Activated T-helper 9 cell treated with anti-CD3 and anti-CD28 coated beads, Interleukin-2, amount 50 U/mL, for 16 hours (primary cell): ENCODE measurements at places on chromosomes 1 and 21.

- no peak for DNase-seq
Observed at GRCh38 chr1:42721926-42722325, 18.1 kb downstream of the CLDN19 start.

DNA sequence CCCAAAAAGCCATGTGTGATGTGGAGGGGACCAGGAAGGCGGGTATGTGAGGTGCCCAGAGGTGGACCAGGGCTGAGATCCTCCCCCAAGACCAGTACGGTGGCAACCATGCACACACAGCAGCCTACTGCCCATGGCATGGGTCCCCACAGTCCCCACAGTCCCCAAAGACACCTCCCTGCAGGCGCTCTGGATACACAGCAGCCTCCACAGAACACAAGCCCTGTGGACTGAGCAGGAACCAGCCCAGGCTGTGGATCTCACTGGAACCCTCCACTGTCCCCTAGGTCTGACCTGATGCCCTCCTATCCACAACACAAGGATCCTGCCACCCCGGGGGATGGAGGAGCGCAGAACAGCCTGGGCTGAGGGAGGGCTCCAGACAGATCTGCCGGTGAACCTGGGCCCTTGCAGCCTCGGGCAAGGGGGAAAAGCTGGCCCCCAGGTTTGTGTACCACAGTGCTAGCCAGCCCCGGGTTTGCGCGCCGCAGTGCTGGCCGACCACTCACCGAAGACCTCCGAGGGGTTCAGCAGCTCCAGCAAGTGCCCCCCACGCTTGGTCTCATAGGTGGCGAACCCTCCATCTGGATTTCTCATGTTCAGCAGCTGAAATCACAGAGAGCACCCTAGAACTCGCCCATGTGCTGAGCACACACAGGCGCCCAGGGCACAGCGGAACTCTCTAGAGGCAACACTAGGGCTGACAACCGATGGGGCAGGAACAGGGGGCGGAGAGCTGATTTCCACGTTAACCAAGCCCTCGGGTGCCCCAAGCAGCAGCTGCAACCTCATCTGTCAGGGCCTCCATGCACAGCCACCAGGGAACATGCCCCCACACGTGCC is 22.1 kb upstream of the SPATC1L start:
- DNase-seq: no peak

DNA sequence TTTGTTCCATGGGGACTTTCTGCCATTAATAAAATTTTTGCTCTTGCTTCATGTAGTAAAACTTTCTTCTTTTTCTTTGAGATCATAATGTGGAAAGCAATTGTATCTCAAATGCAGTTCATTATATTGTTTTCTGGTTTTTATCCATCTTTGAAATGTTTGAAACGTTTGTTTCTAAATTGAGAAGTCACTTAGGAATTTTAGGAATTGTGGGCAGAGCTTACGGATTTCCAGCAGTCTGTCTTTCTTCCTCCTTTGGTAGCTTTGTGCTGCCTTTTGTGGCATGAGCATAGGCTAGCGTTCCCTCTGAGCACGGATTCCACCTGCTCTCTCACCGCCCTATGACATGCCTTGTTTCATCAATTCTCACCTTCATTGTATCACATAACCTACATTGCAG is 2.9 kb upstream of the ST6GALNAC5 start:
- no peak for DNase-seq

DNA sequence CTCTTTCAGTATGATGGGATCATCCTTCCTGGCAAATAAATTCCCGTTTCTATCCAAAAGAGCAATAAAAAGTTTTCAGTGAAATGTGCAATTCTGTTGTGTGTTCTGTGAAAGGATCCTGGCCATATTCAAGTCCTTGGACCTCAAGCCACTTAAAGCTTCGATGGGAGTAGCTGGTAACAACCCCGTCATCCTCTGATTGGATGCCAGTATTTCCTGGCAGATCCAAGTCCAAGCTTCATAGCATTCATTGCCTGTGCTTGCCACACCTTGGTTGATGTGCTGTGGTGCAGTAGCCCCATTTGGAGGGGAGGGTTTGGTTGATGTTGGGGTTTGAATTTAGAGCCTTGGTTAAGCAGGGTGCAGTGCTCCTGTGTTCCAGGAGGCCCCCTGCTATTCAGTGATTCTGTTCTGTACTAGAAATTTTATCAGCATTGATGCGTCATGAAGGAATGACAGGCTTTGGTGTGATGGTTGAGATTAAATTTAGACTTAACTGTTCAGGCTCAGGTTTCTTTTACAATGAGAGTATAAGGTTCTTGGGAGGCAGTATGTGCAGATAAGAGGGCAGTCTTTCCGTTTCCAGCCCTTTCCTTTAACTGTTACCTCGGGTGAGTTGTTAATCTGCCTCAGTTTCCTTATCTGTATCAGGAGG is 4.9 kb downstream of the RPL11 start:
- no peak for DNase-seq

DNA sequence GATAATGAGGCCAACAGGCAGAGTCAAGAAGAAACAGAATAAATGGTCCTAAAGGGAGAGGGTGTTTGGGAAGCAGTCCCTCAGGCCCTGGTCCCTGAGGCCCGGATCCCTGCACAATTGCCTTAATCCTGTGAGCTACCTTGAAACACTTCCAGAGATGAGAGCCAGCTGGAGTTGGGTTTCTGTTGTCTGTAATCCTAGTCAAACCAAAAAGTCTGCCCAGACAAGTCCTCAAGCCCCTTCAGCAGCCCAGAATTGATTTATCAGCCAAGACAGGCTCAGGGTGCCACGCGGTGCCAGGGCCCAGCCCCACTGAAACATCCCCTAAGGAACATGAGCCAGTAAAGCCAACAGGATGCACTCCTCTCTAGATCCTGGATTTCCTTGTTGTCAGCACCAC is 16.4 kb upstream of the CLSTN1 start:
- DNase-seq: no peak
